Immature natural killer cell (primary cell): ENCODE measurements at places on chromosomes 7 and 10.

DNA sequence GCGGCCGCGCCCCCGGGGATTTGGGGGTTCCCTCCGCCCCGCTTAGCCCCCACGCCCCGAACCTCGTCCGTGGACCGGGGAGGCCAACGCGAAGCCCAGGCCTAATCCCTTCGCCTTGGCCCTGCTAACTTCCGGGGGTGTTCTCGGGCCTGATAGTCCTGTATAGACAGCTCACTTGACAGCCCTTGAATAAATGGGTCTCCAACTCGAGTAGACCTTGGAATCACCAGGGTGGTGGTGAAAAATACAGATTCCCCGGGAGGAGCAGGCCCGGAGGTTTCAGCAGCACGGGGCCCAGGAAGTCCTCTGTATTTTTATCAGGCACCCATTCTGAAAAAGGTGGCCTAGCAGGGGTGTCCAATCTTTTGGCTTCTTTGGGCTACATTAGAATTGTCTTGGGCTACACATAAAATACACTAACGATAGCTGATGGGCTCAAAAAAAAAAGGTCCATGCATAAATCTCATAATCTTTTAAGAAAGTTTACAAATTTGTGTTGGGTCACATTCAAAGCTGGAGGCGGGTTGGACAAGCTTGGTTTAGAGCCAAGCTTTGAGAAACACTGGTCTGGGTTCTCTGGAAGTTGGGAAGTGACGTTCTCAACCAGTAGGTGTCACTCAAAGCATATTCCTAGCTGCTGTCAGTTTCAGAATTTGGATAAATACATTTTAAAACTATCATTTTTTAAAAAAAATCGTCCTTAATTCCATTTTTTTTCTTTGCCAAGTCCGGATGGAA, 221.7 kb downstream of the PHTF2 start:
- peak; percentile 34 for DNase-seq

- no peak for DNase-seq
Measured at GRCh38 chr10:37439826-37440225, 314.4 kb downstream of the ANKRD30A start.

DNA sequence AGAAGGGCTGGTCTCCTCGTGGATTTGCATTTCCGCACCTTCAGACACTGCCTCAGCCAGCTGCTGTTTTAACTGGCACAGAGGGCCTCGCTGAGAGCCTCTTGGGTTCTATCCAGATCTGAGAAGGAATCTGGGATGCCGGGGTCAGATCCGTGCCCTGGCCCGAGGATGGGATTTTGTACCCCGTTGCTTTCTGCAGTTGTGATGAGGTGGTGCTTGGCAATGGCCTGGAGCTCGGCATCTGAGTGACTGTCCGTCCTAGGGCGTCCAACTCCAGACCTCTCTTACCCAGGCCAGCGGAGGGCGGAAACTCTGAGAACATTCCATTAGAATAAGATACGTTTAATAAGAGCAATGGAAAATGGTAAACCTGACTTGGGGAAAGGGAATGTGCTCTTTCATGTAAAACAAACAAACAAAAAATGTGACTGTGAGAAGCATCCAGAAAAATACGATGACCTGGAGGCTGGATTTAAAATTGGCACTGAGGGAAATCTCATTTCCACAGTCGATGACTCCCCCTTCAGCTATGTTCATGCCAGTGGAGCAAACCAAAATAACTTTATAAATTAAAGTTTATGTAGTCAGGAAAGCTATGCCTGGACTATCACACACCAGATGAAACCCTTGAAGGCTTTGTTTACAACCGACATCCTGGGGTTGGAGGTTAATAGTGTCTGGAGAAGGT, 39.6 kb downstream of the GRK5 start:
- no peak for DNase-seq

DNA sequence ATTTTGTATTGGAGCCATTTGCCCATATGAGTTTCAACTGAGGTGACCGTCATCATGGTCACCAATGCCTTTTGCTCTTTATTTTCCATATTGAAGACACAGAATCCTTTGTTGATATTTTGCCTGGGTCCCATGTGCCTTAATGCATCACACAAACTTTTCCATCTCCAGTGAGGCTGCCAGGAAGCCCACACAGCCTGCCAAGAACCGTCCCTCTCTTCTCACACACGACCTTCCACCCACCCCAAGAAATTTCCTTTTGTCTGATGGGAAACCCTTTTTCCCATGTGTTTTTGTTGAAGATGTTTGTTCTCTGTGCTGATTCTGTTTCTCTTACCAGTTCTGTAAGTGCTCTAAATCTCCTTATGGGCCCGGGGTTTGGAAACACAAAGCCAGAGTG, 168.9 kb downstream of the CSTF2T start:
- DNase-seq = no peak

DNA sequence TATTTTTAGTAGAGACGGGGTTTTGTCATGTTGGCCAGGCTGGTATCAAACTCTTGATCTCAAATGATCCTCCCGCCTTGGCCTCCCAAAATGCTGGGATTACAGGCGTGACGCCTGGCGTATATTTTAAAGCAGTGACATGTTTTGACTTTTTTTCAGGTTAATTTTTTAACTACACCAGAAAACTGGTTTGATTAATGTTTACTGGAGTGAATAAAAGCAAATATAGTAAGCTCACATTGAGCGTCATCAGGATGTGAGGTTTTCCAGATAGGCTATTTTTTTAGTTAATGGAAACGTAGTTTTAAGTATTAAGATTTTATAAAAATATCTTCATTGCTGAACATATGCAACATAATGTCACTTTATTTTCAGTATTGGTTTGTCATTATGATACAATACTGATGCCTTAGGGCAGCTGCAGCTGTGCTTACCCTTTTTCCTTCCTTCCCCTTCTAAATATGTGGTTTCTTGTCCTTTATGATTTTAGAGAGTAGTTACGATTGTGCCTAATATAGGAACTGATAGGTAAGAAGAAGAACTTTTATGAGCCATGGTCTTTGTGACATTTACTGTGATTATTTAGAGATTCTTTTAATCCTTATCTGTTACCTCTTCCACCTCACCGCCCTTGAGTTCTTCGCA, 37.3 kb downstream of the TMEM60 start:
- no peak for DNase-seq

GRCh38 chr7:159098811-159099655, 45.6 kb downstream of the VIPR2 start:
- no peak for DNase-seq

DNA sequence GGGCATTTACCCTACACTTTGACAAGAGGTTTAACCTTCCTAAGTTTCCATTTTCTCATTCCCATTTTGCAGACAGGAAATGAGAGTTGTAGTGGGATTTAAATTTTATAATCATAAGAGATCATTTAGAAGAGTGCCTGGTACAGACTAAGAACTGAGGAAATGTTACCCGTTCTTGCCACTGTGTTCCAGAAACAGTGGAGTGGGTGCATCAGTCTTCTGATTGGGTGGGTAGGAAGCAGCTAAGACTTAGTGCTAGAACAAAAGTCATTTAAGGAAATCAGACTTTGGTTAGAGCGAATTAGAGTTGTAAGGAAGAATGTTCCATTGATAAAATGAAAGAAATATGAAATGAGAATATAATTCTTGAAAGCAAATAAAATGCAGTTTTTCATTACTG, 8.4 kb upstream of the SYPL1 start:
- DNase-seq = no peak

DNA sequence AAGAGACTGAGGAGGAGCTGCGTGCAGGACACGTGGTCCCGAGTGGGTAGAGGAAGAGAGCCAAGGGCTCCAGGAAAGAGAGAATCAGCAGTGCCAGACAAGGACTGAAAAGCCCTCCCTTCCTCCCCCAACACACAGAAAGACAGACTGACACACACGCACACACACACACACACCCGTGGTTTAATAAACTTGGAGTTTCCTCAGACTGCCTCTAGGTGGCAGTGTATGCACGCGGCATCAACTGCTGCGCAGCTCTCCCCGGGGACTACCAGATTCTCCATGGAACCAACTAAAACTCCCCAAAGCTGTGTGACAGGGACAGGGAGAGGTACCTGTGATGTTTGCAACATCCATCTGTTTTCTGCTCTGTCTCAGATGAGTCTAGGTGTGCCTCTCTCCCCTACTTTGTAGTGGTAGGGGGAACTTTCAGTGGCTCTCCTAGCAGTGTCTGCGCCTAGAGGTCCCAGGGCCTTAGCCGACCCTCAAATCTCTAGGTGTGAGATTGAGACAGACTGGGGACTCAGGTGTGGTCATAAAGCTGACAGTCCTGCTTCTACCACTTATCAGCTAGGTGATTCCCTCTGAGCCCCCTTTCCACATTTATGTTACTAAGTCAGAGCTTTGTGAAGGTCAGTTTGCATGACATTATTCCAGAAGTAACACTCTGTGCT, 9.3 kb upstream of the TSPAN14 start:
- DNase-seq = peak; percentile 85

- DNase-seq = no peak
Measured at GRCh38 chr10:86263209-86263608, 103.4 kb downstream of the GRID1 start.

DNA sequence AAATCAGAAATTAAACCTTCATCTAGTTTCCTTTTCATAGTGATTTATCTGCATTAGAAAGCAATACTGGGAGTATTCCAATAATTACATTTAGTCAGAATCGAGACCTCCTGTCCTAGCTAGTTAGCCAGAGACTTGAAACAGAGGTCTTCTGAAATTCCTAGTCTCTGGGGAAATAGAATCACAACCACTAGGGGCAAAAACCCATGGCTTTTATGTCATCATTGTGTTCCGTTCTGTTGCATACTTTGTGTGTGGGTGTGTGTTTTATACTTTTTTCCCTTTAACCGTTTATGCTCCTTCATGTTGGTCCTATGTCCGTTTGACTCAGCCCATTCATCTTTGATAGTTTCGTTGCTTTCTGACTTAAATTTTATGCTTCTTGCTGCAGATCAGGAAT, 79.8 kb downstream of the RALA start:
- no peak for DNase-seq

DNA sequence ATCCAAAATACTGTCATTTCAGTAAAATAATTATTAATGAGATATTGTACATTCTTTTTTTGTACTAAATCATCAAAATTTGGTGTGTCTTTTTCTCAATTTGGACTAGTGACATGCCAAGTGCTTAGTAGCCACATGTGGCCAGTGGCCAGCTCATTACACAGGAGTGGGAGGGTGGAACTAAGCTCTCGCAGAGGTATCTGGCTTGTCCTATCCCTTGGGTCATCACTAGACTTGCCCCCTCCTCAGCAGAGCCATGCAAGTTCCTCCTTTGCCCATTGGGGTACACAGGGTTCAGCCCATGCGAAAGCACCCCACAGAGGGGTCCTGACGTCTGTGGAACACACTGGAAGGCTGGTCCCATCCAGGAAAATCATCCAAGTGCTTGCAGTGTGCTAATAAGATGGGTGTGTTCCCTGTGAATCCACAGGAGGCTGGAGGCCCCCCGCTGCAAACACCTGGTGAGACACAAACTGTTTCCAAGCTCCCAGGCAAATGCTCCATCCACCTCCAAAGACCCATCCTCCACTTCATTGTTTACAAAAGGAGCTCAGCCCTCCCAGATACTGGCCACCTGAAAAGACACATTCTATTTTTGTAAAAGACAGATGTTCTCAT, 1.3 kb downstream of the ARHGAP22 start:
- DNase-seq = no peak
